ENCODE measurements at places on chromosomes 11 and 22.

DNA sequence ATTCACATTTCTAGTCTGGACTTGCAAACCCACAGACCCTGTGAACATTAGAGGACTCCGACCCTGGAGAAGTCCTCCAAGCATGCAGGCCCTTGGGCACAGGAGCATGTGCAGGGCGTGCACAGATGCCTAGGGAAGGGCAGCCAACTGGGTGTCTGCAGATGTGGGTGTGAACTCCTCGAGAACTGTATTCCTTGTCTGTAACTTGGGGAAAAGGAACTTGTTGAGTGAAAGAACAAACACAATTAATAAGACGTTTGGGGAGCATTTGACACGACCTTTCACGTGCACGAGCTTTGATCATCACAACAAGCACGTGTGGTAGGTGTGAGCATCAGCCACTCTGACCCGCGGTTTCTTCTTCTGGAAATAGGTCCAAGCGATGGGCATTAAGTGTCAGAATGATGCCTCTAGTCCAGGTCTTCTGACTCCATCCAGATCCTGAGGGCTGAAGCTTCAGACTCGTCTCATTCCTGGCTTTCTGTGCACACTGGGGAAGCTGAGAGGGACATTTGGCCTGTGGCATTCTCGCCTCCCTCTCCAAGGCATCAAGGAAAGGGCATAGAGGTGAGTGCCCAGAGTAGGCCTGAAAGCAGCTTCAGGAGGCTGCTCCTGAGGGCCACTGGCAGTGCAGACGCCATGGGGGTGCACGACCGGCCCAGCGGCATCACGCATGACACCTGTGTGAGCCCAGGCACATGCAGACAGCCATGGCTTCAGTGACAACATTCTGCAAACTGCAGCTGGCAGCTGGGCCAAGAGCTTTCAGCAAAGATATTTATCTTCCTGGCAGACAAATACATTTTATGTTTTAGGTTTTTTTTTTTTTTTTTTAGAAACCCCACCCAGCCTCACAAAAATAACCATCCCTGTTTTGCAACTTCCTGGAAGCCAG, 32.5 kb downstream of the ALX4 start:
- no peak for DNase-seq

DNA sequence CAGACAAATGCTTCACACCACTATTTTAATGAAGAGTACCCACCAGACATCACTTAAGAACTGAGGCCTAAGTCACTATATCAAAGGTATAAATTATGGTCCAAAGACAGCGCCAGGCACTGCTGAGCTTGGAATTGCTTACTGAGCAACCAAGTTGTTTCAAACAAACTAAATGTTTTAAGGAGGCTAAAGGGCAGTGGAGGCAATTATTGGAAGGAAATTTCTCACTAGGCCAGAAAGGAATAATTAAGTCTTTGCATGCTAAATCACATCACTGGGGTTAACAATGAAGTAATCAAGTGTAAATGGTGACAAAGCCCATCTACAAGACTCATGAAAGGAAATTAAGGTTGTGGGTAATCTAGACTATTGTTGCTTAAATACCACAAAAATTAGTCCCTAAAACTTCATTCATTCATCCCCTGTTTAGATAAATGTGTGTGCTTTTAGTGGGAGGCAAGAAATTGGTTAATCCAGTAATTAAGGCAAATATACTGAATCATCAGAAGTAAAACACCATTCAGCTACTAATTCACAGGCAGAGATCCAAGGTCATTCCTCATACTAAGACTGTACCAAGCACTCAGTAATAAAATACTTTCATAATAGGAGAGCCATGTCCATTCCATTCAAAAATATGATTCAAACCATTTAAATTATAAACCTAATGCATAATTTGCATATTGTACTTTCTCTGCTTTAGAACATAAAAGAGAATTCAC, 21.2 kb downstream of the LGR4 start:
- DNase-seq, result no peak

GRCh38 chr11:20609727-20610707, 10.6 kb downstream of the SLC6A5 start:
- DNase-seq, result peak; percentile 75

DNA sequence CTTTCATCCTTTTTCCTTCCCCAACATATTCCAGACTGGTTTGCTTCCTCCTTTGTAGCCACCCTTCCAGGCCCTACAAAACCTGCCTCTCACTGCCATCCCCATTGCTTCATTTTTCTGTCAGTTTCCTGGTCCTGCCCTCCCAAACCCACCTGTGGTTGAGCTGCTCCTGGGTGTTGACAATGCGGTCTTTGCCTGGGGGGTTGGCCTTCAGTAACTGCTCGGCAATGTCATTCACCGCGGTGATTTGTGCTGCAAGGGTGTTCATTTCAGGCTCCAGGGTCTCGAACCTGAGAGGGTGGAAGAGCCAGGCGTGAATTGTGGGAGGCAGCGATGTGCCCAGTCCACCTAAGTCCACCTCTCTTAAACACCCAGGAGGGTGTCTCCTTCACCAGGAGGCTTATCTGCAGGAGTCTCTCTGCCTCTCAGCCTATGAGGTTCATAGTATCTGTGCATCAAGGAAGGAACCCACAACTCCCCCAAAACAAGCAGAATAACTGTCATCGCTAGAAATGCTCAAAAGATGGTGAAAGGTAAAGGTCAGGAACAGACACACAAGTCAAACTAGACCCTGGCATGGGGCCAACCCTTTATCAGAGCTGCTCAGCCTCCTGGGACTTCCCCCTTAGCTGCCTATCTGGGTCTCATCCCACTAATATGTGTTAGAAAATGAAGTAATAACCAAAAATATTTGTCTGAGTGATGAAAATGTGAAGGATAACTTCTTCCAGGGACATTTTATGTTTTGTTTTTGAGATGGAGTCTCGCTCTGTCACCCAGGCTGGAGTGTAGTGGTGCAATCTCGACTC, 23.9 kb upstream of the RBM4B start:
- peak; percentile 64 for DNase-seq

GRCh38 chr11:44591557-44591956, 26.1 kb downstream of the CD82 start:
- DNase-seq, result no peak

- DNase-seq, result no peak
These were observed 189.6 kb downstream of the ST3GAL4 start for GRCh38 chr11:126545057-126545555.

GRCh38 chr22:24099071-24099470, 82.2 kb upstream of the SUSD2 start:
- DNase-seq, result no peak

GRCh38 chr11:18036456-18036855, 9.6 kb downstream of the TPH1 start:
- no peak for DNase-seq

GRCh38 chr22:31286360-31287255, 5.7 kb downstream of the PIK3IP1 start:
- no peak for DNase-seq

DNA sequence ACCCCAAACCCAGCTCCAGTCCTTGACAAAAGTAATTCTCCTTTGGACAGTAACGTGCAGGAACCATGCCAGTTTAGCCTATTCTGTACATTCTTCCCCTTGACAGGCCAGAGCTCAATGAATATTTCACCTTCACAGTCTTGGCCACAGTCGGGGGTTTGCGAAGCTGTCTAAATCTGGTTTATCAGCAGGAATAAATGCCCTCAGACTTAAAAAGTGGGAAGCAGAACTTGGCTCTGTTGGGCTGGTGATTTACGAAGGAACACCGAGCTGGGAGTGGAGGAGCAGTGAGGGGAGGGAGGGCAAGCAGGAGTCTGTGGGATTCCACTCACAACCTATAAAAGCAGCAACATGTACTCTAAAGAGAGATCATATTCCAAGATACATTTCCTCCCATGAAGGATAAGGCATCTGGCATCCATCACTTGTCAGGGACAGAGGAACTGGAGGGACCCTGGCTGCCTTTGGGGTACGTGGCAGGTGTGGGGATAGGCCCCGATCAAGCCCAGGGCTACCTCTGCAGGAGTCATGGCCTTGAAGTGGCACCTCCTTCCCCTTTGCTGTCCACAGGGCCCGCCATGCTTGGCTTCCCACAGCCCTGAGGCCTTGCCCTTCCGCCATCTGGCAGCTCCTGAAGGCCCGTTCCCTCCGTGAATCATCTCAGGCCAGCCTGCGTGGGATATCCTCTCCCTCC, 154.3 kb downstream of the ADAMTS15 start:
- no peak for DNase-seq

Measured in left lobe of liver (tissue), 2 donors.